Fibroblast of lung (primary cell): ENCODE measurements at places on chromosomes 3 and 15. TPM values are rescaled to one million over a fixed set of nuclear protein-coding genes. Genes with fewer than 3 reads are reported as not detected.

DNA sequence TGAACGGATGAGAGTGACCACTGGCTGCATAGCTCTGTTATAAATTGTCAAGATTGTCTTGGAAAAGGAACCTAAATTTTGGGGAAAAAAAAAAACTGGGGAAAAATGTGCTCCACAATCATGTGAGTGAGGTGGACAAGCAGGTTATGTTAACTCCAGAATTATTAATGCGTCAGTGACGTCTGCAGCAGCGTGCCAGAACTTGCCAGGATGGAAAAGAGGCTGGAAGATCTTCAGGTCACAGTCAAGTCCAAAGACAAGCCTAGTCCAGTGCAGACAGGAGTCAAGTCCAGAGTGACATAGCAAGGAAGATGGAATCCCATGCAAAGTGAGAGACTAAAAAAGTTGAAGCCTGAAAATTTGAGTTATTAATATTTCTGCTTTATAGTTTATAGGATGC is 140.6 kb downstream of the RYR3 start:
- H3K4me1 ChIP-seq: no peaks in the 10 kb centered on the region
- H3K36me3 ChIP-seq: no peaks in the 10 kb centered on the region
- no peaks in the 10 kb centered on the region for H3K27me3 ChIP-seq
- H3K27ac ChIP-seq: no peak overlapping the region
- no peak overlapping the region for H3K4me3 ChIP-seq

DNA sequence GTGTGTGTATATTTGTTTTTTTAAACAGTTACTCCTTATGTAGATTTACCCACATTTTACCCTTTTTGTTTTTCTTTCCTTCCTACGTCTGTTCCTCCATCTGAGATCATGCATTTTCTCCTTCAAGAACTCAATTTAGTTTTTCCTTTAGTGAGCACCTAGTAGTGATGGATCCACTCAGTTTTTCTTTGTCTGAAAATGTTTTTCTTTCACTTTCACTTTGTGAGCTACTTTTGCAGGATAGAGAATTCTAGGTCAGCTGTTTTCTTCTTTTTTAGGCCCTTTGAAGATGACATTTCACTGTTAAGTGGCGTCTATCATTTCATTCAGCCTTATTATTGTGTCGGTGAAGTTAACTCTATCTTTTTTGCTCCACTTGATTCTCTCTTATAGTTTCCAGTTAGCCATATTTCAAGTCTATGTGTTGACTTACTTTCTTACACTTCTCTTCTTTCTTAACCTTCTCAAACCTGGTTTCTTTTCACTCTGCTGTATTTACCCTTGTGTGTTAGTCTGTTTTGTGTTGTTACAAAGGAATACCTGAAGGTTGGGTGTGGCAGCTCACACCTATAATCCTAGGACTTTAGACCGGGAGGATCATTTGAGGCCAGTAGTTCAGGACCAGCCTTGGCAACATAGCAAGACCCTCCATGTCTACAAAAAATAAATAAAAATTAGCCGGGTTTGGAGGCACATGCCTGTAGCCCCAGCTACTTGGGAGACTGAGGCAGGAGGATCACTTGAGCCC is 55.8 kb downstream of the PRKCI start:
- DNase-seq: no peak
- no peak overlapping the region for H3K4me3 ChIP-seq
- H3K27ac ChIP-seq: no peak overlapping the region
- no peaks in the 10 kb centered on the region for H3K27me3 ChIP-seq

DNA sequence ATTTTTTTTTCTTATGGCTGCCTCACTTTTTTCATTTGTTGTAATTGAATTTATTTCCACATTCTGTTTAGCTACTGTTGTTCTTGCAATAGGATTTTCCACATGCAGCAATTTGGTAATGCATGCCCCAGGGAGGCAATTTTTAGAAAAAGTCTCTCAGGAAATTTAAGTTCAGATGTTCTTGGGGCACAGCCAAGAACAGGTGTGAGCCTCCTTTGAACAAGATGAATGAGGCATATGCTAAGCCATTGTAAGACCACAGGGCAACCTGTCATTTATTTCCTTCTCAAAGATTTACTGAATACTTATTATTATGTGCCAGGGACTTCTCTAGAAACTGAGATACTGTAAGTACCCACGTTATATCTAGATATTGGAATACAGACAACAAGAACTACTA is 549.5 kb downstream of the DIPK2A start:
- no peak overlapping the region for H3K27ac ChIP-seq
- no peaks in the 10 kb centered on the region for H3K4me1 ChIP-seq
- no peaks in the 10 kb centered on the region for H3K36me3 ChIP-seq
- no peak for DNase-seq
- no peak overlapping the region for H3K4me3 ChIP-seq

DNA sequence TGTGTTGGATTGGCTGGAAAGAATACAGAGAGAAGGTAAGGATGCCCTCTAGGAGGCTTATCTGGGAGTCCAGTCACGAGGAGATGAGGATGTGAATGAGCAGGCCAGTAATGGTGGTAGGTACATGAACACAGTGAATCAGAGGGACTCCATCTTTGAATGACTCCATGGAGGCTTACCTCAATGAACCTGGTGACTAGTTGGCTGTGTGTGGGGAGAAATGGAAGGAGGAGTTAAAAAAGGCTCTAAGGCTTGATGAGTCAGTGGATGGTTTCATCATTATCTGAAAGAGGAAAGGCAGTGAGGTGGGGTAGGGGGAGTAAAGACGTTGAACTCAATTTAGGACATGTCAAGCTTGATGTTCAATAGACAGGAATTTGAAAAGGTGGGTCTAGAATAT is 61.1 kb downstream of the KCNAB1 start:
- peak; percentile 9 for DNase-seq
- no peaks in the 10 kb centered on the region for H3K4me1 ChIP-seq
- H3K27ac ChIP-seq: no peak overlapping the region
- no peak overlapping the region for H3K4me3 ChIP-seq

DNA sequence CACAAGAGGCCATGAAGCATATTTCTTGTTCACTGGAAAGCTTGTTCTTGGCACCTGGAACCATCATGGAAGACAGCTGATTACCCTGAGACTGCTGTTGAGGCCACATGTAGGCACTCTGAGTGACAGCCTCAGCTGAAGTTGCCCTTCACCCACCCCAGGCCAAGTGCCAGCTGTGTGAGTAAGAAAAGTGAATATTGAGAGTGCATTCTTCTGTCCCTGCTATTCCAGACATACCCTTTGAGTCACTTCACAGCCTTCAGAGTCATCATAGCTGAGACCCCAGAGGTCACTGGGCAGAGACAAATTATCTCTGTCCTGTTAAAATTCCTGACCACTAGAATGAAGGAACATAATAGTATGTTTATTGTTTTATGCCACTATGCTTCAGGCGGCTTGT is 79.6 kb downstream of the NFKBIZ start:
- no peaks in the 10 kb centered on the region for H3K27me3 ChIP-seq
- H3K4me3 ChIP-seq: no peak overlapping the region
- H3K4me1 ChIP-seq: peaks cover 2% of the 10 kb centered on the region
- no peaks in the 10 kb centered on the region for H3K36me3 ChIP-seq
- DNase-seq: peak; percentile 87
- no peak overlapping the region for H3K27ac ChIP-seq

DNA sequence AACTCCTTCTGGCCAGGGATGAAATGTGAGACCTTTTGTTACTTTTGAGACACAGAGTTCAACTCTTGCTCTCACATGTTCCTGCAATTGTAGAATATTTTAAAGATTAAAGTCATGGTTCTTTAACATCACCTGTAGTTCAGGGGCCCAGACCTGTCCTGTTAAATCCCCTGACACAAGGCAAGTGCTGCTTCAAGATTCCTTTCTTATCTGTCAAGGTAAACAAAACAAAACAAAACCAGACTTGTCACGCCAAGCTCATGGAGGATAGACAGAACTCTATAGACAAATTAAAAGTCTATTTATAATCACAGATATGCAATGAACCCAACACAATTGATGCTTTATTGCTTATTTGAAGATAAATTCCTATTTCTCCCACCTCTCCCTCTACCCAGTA is 48.6 kb upstream of the NEDD4 start:
- no peak overlapping the region for H3K27ac ChIP-seq
- no peaks in the 10 kb centered on the region for H3K27me3 ChIP-seq
- no peaks in the 10 kb centered on the region for H3K36me3 ChIP-seq

- H3K4me3 ChIP-seq: no peak overlapping the region
- no peaks in the 10 kb centered on the region for H3K36me3 ChIP-seq
- DNase-seq: no peak
Measured at GRCh38 chr3:52786330-52787215, 8.0 kb upstream of the ITIH3 start.

DNA sequence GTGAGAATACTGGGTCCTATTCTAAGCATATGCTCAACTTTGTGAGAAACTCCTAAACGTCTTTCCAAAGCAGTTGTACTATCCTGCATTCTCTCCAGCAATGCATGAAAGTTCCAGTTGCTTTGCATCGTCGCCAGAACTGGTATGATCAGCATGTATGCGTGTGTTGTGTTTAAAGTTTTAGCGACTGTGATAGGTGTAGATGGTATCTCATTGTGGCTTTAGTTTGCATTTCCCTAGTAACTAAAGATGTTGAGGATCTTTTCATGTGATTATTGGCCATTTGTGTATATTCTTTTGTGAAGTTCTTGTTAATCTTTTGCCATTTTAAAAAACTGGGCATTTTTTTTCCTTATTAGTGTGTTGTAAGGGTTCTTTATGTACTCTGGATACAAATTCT is 115.1 kb downstream of the SPATA16 start:
- no peaks in the 10 kb centered on the region for H3K4me1 ChIP-seq
- no peaks in the 10 kb centered on the region for H3K27me3 ChIP-seq
- H3K36me3 ChIP-seq: no peaks in the 10 kb centered on the region
- no peak overlapping the region for H3K4me3 ChIP-seq
- DNase-seq: no peak

GRCh38 chr3:188264226-188265207 is 110.6 kb downstream of the LPP start:
- no peaks in the 10 kb centered on the region for H3K27me3 ChIP-seq
- H3K4me3 ChIP-seq: no peak overlapping the region
- no peaks in the 10 kb centered on the region for H3K36me3 ChIP-seq
- peak; percentile 65 for DNase-seq

The ITGA11 gene
- 29.6 and 43.7 TPM in 2 replicates for total RNA-seq

The IL20RB gene
- total RNA-seq: 0.51 and 3.0 TPM in 2 replicates

The PRRT3 gene
- total RNA-seq: 1.5 and 3.8 TPM in 2 replicates

The ABHD17C gene
- total RNA-seq: 9.8 and 14.0 TPM in 2 replicates
